LoVo (cell line): ENCODE measurements at places on chromosomes 6 and 20.
A peak's percentile ranks its signal among the peaks of the same experiment; 100 is the strongest.

DNA sequence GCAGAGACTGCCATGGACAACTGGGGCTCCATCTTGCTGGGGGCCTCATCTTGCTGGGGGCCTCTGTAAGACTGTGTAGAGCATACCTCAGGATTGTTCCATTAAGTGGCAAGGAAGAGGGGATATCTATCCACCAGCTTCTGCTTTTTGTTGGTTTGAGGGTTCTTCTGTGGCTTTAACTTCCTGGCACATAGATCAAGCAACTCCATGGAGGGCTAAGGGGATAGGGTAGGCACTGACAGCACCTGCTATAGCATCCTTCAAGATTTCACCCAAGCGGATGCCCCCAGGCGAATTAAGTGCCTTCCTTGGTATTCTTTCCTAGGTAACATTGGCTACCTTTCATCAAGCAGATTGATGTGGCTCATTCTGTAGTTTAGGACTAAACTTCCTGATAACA is 3.8 kb upstream of the LRRN4 start:
- no peak for DNase-seq

DNA sequence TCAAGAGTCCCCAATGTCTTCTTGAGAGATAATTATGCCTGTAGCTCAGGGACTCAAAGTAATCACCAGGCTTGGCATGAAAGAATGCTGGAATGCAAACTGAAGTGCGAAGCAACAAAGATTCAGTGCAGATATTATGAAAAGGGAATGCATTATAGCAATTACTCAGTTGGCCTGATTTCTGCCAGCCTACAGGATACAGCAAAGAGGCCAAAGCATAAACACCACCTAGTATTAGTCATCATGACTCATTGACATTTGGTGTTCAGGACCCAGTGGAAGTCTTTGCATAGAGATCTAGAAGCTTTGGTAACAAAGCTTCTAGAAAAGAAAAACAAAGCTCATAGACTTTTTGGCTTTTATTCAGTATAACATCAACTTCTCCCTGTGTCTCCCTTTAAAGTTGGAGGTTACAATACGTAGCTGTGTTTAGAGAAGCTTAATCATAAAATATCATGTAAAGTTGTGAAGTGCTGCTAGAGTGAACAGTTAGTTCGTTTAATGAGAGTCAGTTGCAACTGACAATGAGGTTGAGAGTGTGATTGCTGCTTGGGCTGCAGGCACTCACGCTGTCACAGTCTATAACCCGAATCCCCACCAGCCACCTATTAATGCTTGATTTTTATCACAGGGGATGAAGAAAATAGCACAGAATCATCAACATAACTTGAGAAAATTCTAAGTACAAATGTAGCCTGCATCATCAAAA is 932.7 kb downstream of the TFAP2A start:
- peak; percentile 51 for DNase-seq

GRCh38 chr6:35392111-35392702 is 49.8 kb downstream of the PPARD start:
- DNase-seq, result peak; percentile 68

DNA sequence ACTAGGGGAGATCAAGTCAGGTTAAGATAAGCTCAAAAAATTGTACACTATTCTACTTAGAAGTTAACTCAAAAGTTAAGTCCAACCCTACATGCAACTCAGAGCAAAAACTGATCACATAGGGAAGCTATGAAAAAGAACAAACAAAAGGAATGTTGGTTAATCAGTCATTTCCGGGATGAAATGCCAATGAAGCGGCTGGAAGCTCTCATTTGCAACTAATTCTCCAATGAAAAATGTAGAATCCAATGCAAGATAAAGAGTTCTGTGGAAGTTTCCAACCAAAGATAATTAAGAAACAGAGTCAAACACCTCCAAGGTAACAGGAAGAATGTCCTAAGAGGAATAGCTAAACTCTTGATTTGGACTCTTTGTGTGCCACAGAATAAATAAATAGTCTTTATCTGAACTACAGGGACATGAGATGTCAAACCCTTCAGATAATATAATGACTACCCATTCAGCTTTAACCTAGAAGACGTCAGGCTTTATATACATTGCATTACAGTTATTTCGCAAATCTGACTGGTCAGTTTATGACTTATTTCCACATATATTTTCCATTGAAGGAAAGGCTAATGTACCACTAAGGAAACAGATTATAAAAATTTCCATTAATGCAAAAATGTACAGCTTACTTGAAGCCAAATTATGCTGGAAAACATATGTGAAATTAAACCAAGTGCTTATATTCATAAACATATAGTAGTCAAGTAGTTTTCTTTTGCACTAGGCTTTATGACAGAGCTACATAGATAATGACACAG is 48.0 kb upstream of the DST start:
- DNase-seq, result no peak

DNA sequence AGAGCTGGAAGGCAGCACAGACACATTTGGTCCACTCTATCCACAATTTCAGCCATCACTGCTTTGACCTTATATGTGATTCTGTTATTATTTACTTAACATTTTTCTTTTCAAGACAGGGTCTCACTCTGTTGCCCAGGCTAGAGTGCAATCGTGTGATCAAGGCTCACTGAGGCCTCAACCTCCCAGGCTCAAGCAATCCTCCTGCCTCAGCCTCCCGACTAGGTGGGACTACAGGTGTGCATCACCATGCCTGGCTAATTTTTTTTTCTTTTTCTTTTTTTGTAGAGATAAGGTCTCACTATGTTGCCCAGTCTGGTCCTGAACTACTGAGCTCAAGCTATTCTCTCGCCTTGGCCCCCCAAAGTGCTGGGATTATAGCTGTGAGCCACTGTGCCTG is 40.3 kb downstream of the BCL2L1 start:
- no peak for DNase-seq

GRCh38 chr6:842141-842540 is 149.2 kb upstream of the EXOC2 start:
- no peak for DNase-seq

GRCh38 chr20:64242003-64242796 is 13.3 kb upstream of the PCMTD2 start:
- DNase-seq, result no peak

- peak; percentile 31 for DNase-seq
Measured at GRCh38 chr6:98657764-98658163, 176.6 kb upstream of the POU3F2 start.

DNA sequence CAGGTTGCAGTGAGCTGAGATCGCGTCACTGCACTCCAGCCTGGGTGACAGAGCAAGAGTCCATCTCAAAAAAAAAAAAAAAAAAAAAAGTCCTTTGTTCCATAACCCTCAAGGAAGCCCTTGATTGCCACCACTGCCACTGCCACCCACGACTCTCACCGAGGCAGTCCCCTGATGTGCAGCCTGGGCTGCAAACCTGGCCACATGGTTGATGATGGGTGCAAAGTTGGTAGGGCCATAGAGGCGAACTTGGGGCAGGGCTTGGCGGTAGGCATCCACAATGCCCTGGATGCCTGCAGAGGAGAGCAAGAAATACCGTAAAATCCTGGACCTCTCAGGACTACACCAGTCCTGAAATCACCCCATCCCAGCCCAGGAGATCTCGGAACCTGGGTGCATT is 11.5 kb downstream of the SPAG4 start:
- no peak for DNase-seq

DNA sequence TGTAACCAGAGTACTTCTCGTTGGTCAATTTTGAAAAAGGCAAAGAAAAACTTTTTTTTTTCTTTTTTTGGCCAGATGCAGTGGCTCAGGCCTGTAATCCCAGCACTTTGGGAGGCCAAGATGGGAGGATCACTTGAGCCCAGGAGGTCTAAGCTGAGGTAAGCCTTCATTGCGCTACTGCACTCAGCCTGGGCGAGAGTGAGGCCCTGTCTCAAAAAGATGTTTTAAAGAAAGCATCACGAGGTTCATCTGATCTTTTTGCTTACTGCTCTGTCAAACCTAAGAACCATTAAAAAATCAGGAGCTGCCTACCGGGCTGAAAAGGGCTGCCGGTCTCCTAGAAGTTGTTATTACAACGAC is 607 bp downstream of the LYRM2 start:
- DNase-seq, result no peak

DNA sequence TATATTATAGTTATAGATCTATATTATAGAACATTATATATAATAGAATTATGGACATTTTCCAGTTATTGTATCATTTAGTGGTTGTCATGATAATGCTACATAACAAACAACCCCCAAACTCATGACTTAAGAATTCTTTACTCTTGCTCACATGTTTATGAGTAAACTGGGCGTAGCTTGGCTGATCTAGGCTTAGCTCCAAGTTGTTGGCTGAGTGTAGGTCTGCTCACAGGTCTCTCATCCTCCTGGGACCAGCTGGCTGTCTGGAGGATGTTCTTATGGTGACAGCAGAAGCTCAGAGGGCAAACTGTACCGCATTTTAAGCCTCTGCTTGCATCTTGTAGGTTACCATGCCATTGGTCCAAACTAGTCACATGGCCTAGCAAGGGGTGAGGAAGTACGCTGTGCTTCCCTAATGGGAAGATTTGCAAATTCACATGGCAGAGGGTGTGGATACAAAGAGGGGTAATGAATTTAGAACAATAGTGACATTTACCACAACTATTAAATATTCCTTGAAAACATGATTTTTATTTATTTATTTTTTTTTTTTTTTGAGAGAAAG is 34.2 kb downstream of the ARHGAP40 start:
- no peak for DNase-seq

- no peak for DNase-seq
Measured at GRCh38 chr6:112640891-112641290, 293.8 kb downstream of the RFPL4B start.
